ENCODE measurements at places on chromosomes 2 and 18.

GRCh38 chr2:134917360-134917865 is 1.2 kb upstream of the CCNT2 start:
- peak; percentile 21 for DNase-seq

- no peak for DNase-seq
Measured at GRCh38 chr2:211144078-211144477, 587.7 kb downstream of the CPS1 start.

DNA sequence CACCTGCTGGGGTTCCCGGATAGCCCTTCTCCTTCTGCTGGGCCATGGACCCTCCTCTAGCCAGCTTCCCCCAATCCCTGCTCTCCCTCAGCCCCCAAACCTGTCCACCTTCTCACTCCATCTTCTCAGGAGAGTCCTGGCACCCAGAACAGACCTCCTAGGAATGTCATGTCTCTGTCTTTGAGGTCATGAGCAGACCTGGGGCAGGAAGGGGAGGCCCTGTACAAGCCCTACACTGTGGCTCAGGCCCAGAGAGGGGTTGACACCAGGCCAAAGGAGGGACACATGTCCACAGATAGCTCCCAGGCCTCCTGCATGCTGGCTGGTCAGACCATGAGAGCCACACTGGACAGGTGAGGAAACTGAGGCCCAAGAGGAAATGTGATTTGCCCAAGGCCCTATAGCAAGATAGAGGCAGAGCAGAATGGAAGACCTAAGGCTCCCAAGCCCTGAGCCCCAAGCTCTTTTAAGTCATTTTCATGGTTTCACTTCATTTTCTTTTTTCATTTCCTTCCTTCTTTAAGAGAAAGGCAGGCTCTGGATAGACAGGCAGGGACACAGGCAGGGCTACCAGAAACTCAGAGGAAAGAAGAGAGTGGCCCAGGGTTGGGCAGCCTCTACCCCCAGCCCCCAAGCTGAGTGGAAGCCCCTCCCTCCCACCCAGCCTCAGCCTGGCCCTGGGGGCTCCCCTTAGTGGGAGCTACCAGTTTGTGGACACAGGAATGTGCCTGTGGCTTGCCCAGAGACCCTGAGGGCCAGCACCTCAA is 159.7 kb downstream of the SMAD7 start:
- DNase-seq = no peak

- DNase-seq = peak; percentile 100
Measured at GRCh38 chr18:53458944-53459580, 765.4 kb downstream of the MBD2 start.

GRCh38 chr2:136141510-136142149 is 23.7 kb upstream of the CXCR4 start:
- peak; percentile 97 for DNase-seq

All from NCI-H69 (cell line).